Umbilical cord (tissue), 2 donors: ENCODE measurements at places on chromosomes 16 and 17. TPM values are rescaled to one million over a fixed set of nuclear protein-coding genes. Genes with fewer than 3 reads are reported as not detected.

LAT gene
- 0.72 TPM for total RNA-seq

FAM20A gene
- 10.8 TPM for total RNA-seq

DNA sequence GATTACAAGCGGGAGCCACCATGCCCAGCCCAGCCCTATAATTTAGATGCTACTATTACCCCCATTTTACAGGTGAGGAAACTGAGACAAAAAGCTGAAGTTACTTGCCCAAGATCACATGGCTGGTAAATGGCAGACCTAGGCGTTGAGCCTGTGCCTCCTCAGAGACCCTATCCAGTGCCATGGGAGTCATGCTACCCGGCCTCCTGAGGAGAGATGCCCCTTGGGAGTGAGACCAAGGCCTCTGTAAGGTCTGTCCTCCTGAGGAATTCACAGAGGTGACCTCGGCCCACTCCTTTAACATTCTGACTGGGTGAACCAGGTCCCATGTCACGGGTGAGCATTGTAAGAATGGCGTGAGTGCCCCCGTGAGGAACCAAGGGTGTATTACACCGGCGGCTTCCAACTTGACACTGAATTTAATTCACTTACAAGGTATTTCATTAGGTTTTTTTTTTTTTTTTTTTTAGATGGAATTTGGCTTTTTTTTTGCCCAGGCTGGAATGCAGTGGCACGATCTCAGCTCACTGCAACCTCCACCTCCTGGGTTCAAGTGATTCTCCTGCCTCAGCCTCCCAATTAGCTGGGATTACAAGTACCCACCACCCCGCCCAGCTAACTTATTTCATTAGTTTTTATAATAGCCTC lies 95.7 kb downstream of the ABCC6 start:
- DNase-seq: peak; percentile 63

DNA sequence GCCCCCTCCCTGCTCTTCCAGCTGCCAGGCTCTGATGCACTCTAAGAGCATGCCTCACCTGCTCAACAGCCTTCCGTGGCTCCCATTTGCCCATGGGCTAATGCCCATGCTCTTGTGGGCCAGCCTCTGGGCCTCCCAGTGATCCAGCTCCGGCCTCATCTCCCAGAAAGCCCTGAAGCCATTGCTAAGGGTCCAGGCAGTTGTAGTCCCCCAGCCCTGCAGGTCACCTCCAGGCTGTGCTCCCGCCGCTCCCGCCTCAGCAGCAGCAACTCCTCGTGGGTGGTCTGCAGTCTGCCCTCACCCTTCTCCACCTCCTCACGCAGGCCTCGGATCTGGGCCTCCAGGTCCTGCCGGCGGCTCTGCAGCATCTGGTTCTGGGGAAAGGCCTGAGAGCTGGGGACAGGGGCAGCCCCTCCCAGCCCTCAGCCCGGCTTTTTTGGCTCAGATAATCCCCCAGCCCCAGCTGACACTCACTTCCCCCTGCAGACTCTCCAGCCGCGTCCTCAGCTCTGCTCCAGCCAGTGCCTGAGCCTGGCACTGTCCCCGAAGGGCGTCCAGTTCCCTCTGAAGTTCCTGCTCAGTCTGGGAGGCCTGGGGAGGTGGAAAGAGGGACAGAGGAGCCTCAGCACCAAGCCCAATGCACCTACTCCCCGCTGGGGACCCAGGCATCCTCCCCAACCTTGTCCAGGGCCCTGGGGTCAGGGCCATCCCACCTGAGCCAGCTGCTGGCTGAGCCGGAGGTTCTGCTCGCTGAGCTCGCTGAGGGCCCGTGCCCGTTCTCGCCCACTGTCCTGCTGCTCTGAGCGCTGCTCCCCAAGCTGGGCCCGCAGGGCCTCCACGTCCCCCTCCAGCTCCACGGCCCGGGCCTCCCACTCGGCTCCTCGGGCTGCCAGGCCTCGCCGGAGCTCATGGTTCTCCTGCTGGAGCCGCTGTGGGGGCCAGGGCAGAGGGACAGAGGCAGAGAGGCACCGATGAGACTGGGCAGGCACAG lies 6.2 kb downstream of the BICDL2 start:
- no peak for DNase-seq

GRCh38 chr17:33028778-33029177 lies 37.1 kb downstream of the SPACA3 start:
- DNase-seq: no peak

DNA sequence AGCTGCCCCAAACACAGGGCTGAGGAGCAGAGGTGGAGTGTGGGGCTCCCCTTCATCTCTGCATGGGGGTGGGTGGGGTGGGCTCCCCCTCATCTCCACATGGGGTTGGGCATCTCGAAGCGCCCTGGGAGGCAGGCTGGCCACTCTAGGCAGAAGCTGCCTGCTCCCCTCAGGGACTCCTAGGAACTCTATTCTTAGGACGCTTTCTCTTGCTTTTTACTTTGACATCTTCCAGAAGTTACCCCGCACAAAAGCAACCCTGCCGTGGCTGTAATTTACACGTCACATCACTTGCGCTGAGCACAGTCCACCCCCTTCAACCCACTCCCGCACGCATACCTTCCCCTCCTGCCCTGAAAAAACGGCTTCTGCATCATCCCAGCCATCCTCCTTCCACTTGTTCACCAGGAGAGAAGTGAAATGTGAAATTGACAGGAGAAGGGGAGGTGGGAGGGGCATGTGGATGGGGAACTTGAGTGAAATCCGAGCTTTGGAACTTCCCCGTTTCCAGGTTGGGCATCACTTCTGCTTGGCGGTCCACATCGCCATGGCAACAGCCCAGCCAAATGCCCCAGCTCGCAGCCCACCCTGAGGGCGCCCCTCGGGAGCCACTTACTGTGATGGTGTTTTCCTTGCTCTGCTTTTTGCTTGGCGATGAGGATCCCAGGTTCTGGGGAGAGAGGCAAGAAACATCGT lies 53.7 kb upstream of the RCVRN start:
- no peak for DNase-seq
